Cerebellum (tissue), 4 donors: ENCODE measurements at places on chromosomes 2 and 18.
A peak's percentile ranks its signal among the peaks of the same experiment; 100 is the strongest.

GRCh38 chr18:31101183-31102024 is 817 bp downstream of the DSC2 start:
- no peak for DNase-seq

DNA sequence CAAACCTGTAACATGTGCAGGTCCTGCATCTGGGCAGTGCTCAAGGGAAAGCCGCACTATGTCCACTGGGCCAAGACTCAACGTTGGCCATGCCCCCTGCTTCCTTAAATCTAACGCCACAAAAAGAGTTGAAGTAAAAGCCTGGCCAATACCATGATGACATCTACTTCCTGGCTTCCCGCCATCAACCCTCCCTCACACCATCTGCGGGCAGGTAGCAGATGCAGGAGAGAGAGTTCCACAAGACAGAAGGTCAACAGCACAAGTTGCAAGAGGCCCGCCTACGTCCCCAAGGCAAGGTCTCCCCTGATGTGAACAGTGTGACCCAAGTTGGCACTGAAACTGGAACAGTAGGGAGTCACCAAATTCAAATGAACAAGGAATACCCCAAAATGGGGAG is 48.4 kb downstream of the ABCG8 start:
- DNase-seq: peak; percentile 17

DNA sequence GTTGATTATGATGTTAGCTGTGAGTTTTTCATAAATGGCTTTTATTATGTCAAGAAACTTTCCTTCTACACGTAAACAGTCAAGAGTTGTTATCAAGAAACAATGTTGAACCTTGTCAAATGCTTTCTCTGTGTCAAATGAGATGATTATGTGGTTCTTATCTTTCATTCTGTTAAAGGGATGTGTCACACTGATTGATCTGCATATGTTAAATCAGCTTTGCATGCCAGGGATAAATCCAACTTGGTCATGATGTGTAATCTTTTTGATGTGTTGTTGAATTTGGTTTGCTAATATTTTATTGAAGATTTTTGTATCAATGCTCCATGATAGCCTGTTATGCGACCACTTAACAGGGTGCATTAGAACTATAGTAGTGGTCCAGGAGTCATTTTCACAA is 107.3 kb downstream of the C1QL2 start:
- DNase-seq: no peak

- no peak for DNase-seq
Observed at GRCh38 chr2:63764630-63765029, 77.1 kb upstream of the UGP2 start.
